ENCODE measurements at places on chromosomes 6 and 20.

- DNase-seq: no peak
Observed at GRCh38 chr6:92504509-92504908, 914.9 kb downstream of the EPHA7 start.

- no peak for DNase-seq
Observed at GRCh38 chr6:122153557-122153956, 245.9 kb upstream of the HSF2 start.

GRCh38 chr6:33313105-33313708, 671 bp downstream of the TAPBP start:
- no peak for DNase-seq

DNA sequence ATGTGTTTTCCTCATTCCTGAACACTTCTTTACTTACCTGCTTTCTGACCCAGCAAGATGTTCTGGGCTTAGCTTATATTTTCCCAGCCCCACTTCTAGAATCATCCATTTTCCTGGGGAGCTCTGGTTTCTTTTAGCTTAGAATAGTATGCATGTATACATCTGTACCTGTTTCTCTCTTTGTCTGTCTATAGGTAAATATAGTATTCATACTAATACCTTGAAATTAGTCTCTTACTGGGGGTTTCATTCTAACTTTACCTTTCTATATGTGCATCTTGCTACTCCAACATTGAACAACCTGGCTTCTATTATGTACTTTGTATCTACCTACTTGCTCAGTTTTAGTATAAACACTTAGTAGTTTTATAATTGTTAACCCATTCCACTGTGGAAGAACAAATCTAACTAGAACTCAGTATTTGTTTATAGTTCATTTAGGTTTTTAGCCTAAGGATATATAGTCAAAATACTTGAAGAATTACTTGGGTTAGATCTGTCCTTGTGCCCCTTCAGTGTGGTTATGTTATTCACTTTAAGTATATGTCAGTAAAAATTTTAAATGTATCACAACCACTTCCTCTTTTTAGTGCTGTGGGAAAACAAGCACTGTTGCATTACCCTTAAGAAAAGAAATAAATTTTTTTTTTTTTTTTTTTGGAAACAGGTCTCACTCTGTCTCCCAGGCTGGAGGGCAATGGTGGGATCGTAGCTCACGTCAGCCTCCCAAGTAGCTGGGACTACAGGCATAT, 54.0 kb downstream of the ASXL1 start:
- no peak for DNase-seq

GRCh38 chr6:137080711-137081110, 35.9 kb upstream of the IL20RA start:
- DNase-seq: no peak

GRCh38 chr6:1468126-1468525, 78.8 kb downstream of the FOXF2 start:
- no peak for DNase-seq

DNA sequence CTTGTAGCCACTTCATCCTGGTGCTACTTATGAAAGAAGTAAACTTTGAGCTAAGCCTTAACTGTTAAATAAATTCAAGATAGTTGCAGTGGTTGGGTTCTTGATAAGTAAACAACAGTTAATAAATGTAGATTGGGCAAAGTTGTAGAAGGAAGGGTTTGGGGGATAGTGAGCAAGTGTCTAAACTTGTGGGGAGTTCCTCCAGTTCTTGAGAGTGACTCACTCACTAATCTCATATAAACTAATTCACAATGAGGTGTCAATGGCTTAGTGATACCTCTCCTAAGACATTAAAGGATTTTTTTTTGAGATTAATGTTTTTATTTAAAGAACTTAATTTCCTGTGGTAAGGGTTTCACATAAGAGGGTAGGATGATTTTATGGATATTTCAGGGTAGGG, 507.4 kb downstream of the BMP2 start:
- DNase-seq: no peak
